ENCODE measurements at places on chromosomes 5 and 9. TPM values are rescaled to one million over a fixed set of nuclear protein-coding genes. Genes with fewer than 3 reads are reported as not detected.

GLRA1 gene
- 0.22 TPM for total RNA-seq

PCDHGA6 gene
- total RNA-seq, result 6.3 TPM

SMIM27 gene
- 7.8 TPM for total RNA-seq

MARCHF3 gene
- 5.7 TPM for total RNA-seq

FOXD4L6 gene
- not detected for total RNA-seq

DNAJC21 gene
- total RNA-seq, result 28.6 TPM

EMB gene
- 19.7 TPM for total RNA-seq

CREBRF gene
- 16.6 TPM for total RNA-seq

SLC45A2 gene
- total RNA-seq, result 0.76 TPM

TXNDC8 gene
- not detected for total RNA-seq

ADAMTS12 gene
- 0.54 TPM for total RNA-seq

LPCAT1 gene
- 113 TPM for total RNA-seq

GRCh38 chr9:133285252-133285775, 10.3 kb upstream of the ABO start:
- no peak for DNase-seq

DNA sequence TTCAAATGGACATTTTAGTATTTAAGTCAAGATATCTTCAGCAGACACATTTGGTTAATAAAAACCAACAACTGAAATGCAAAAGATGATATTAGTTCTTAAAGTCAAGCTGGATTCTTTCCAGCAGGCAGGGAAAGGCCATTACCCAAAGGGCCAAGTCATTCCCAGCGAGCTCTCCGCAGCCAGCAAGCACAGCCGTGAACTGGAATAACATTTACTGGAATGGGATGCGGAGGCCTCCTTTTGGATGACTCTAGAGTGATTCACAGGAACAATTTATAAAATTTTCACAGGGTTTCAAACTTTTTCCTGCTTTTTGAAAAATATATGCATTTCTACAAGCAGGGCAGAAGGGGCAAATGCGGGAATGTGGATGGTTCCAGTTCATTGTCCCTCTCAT, 76.6 kb upstream of the DAB2 start:
- DNase-seq, result no peak

DNA sequence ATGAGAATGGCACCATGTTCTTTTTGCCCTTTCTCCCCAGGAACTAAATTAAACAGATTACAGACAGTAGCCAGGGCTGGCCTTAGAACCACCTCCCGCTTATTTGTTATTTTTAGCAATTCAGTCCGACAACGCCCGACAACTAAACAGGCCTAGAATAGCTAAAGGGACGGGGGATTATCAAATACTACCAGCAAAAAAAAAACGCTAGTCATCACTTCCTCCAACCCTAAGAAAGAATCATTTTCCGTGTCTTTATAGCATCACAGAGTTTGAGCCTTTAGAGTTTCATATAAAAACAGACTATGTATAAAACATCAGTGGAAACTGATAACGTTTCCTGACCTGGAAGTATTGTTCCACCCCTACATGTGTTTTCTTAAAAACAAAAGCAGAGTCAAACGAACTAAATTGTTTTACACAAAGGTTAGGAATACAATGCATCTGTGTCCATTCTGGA, 35.3 kb downstream of the PFDN1 start:
- no peak for DNase-seq

GRCh38 chr5:35152733-35153132, 77.6 kb downstream of the PRLR start:
- DNase-seq, result no peak

GRCh38 chr5:67363180-67363709, 166.6 kb upstream of the CD180 start:
- no peak for DNase-seq

GRCh38 chr9:91243029-91243428, 118.7 kb downstream of the AUH start:
- no peak for DNase-seq

DNA sequence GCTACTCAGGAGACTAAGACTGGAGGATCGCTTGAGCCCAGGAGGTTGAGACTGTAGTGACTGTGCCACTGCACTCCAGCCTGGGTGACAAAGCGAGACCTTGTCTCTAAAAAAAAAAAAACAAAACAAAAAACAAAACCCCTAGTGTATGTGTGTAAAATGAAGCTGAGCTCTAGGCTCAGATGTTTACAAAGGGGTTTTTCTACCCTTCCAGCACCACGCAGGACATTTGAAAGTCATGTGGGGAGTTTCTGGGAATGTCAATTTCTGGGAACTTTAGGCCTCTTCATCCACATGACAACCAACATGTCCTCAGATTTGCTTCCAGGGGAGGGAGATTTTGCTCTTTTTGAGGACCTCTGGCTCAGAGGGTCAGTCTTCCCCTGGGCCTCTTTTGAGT, 42.4 kb upstream of the AIF1L start:
- DNase-seq, result no peak

GRCh38 chr9:104905931-104906330, 22.0 kb downstream of the ABCA1 start:
- no peak for DNase-seq

- no peak for DNase-seq
Measured at GRCh38 chr9:119736491-119737454, 367.5 kb upstream of the BRINP1 start.

- DNase-seq, result no peak
Measured at GRCh38 chr9:123957731-123958130, 27.8 kb upstream of the DENND1A start.

GRCh38 chr5:60821488-60822284, 22.4 kb downstream of the ELOVL7 start:
- DNase-seq, result no peak

DNA sequence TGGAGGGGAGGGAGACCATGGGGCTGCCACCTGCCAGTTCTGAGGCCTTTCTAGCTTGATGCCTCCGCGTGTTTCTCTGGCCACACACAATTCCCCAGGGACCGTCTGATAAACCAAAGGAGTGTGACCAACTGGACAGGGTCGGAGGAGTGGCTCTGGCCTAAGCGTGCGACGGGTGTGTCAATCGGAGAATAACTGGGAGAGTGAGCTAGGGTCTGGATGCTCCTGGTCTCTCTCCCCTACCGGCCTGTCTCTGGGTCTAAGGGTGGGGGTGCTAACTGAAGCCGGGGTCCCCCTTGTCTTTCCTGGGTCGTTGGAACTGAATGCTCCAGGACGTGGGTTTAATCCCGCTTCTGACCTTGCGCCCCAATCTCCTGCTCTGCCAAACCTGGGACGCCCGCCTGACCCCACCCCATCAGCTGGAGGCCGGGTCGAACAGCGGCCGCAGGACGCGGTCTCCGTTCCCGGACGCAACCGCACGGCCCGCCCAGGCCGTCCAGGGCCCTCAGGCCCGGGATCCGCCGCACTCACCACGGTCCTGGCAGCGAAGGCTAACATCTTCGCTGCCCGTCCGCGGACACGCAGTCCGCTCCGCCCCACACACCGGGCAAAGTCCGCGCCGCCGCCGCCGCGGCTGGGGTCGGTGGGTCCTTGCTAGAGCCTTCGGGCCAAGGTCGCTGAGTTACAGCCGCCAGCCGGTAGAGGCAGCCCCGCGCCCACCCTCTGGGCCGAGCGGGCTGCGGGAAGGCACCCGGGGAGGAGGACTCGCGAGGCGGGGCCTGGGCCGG, 447 bp downstream of the CRAT start:
- DNase-seq, result peak; percentile 73

- DNase-seq, result peak; percentile 53
Measured at GRCh38 chr5:132746954-132747615, at the start of gene CCNI2. CCNI2 (plus strand) TSS chr5:132747426; CDS start chr5:132747496, 70 bp downstream.

GRCh38 chr5:99059685-99060084, 130.9 kb upstream of the CHD1 start:
- DNase-seq, result no peak

DNA sequence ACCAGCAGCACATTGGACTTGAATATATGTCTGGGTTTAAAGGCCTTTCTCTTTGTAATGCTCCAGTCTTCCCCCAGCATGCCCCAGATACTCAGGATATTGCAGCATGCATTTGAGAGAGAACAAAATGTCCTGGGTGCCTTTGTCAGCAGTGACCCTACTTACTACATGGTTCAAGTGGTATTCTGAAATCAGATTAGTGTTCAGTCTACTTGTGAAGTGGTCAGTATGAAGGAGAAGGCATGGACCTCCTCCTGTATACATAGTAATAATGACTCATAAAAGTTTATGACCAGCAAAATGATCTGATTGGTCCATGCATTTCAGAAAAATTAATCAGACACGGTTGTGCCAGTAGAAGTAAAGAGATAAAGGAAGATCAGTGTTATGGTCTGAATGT, 25.4 kb downstream of the GPR21 start:
- no peak for DNase-seq

DNA sequence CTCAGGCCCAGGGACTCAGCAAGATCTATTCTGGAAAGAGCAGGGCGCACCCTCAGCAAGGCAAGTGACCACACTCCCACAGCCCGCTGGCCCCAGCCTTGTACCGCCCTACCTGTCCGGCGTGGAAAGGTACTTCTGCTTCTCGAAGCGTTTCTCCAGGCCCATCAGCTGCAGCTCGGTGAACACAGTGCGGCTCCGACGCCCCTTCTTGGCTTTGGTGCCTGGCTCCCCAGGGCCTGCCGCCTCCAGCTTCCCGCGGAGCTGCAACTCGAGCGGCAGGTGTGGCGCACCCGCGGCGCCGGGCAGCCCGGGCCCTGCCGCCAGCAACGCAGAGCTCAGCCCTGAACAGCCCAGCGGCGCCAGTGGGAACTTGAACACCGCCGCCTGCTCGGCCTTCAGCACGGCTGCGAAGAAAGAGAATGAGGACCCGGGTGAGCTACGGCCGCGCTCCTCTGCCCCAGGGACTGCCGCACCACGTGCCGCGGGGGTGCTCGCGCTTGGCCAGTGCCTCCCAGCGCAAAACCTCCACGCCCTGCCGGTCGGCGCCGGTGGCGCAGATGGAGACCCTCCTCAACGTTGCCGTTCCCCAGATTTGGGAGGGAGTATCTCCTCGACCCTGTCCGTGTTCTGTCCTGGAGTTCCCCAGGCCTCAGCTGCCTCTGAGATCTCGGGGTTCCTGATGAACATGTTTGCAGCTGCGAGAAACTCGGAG, 2.2 kb downstream of the BARX1 start:
- peak; percentile 59 for DNase-seq

GRCh38 chr5:60703944-60704343, 4.0 kb upstream of the DEPDC1B start:
- no peak for DNase-seq

GRCh38 chr5:137318027-137318426, 181.1 kb downstream of the SPOCK1 start:
- DNase-seq, result no peak

DNA sequence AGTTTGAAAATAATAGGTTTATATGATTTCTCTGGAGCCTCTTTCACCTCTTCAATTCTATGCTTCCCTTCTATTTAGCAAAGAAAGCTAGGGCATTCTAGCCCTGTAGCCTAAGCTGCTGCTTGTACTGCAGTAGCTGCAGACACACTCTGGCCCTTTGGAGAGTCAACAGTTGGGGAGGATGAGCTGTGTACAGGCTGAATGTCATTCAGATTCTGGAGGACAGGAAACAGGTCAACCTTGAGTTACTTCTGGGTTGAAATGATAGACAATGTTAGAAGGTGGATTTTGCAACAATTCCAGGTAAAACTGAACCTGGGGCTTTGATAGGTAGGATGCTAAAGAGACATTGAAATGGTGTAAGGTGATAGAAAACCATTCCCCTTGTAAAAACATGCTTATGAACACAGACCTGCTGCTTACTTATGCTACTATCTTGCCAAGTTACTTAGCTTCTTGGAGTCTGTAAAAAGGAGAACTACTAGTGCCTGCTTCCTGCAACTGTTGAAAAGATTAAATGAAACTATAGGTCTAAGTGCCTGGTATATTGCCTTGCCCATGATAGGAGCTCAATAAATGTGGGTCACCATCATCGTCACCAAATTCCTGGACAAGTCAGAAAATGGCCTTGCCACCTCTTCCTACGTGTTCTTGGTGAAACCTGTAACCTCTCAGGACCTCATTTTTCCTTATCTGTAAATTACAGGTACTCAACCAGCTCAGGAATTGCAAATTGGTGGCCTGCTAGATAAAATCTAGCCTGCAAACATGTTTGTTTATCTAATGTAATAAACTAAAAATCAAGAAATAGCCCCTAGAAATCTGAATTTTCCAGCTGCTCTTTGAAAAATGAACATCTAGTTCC, 83.7 kb downstream of the GALNT10 start:
- no peak for DNase-seq

- no peak for DNase-seq
Measured at GRCh38 chr9:82164159-82164558, 175.6 kb downstream of the SPATA31D1 start.

DNA sequence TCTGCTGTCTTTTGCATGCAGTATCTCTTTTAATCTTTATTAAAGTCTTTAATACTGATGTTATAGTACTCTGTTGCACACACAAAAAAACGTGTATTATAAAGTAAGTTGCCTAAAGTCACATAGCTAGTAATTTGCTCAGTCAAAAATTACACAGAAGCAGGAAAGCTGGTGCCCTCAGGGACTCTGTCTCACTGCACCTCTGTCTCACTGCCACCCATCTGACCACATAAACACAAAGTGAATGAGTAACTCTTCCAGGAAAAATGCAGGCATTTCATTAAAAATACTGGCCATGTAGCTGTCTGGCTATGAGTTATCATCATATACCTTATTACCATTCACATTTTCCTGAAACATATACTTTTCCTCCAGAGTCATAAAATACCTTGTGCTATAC, 591.7 kb downstream of the CSNK1G3 start:
- DNase-seq, result no peak
